ENCODE measurements at places on chromosomes 16 and 17.

GRCh38 chr17:59365383-59365981, 34.0 kb downstream of the YPEL2 start:
- peak; percentile 14 for DNase-seq

GRCh38 chr17:80978499-80979497, 12.8 kb upstream of the CHMP6 start:
- DNase-seq = no peak

- no peak for DNase-seq
These were observed 40.8 kb downstream of the RPA1 start for GRCh38 chr17:1870592-1870991.

GRCh38 chr16:77062878-77063675, 127.9 kb upstream of the MON1B start:
- no peak for DNase-seq

GRCh38 chr17:47684535-47685193, 9.3 kb upstream of the TBKBP1 start:
- DNase-seq = no peak

DNA sequence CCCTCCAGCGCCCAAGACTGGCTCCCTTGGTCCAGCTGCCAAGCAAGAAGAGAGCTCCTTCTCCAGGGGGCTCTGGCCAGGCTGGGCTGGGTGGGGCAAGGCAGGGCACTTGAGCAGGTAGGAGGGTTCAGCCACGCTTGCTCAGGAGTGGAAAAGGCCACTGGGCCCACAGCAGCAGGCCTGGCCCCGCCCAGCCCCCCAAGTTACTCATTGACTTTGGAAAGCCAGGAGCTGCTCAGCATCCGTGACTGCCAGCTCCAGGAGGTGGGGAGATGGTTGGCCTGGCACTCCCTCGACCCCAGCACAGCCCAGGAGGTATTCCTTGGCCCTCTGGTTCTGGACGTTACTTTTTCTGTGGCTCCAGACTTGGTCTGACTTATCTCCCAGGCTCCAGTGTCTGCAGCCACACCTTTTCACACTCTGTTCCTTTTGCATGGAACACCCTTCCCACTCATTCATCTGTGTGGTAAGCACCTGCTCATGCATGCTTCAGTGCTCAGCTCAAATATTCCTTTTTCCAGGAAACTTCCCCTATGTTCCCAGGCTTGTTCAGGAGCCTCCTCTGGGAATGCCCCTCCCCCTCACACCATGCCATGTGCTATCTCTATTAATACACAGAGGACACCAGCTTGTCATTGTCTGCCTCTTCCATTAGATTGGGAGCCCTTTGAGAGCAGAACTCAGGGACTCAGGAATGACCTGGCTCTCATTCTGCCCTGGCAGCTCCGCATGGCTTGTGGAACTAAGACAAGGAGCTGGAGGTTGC, at the start of gene CDH16:
Gene CDH16 (minus strand): TSS at position 83 of the 766 bp plus-strand sequence. CDS start 820 bp downstream, outside the sequence.
- no peak for DNase-seq

DNA sequence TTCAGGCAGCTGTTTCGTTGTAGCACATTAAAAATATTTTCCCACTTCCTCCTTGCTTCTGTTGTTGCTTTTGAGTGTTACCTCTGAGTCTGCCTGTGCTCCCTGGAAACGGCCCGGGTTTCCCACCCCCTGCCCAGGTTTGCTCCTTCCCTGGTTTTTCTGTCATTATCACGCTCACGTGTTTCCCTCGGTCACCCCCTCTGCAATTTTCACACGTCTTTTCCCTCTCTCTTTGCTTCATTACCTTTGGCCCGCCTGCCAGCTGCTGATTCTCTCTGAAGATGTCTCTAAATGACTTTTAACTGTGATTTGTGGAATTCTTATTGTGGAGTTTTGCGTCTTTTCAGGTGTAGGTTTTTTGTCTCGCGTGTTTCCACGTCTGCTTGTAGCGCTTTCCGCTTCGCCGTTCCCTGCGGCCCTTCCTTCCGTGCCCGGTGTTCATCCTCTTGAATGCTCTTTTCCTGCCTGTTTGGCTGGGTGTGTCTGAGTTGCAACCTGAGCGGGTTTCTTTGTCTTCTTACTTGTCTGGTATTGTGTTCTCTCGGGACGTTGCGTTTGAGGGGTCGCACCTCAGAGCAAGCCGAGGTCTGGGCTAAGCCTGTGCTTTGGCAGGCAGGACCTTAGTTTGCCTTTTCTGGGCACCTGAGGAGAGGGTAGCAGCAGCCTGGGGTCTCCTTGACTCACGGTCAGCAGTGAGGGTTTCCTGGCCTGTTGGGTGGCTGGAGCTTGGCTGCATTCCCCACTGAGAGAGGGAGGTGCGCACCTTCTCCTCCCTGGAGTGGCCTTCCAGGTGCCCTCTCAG, 96.3 kb upstream of the ZNF750 start:
- DNase-seq = peak; percentile 0

- DNase-seq = no peak
These were observed 4.3 kb downstream of the GDE1 start for GRCh38 chr16:19517424-19518089.

DNA sequence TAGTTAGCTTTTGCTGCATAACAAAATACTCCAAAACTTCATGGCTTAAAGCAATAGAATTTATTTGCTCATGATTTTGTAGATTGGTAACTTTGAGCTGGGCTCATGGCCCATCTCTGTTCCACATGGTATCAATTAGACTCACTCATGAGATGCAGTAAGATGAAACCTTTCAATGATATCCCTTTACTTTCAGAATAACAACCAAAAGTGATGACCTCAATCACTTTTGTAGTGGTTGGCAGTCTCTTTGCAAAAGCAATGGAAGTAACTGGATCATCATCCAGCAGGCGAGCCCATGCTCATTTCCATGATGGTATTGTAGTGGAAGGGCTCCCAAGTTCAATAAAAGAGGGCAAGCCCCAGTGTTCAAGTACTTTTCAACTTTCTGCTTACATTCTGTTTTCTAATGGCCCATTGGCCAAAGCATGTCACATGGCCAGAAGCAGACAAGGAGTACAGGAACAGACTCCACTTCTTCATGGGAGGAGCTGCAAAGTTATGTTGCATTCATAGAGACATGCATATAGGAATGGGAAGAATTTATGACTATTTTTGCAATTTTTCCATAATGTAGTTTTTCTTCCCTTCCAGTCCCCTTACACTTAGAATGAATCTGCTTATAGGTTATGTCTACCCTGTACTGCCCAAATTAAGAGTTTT, 41.7 kb downstream of the EFCAB5 start:
- DNase-seq = no peak

GRCh38 chr17:67992548-67993152, 3.6 kb downstream of the C17orf58 start:
- no peak for DNase-seq

- DNase-seq = no peak
These were observed 23.7 kb downstream of the NOD2 start for GRCh38 chr16:50717091-50717490.

GRCh38 chr16:84323606-84324005, 28.9 kb downstream of the WFDC1 start:
- DNase-seq = no peak

DNA sequence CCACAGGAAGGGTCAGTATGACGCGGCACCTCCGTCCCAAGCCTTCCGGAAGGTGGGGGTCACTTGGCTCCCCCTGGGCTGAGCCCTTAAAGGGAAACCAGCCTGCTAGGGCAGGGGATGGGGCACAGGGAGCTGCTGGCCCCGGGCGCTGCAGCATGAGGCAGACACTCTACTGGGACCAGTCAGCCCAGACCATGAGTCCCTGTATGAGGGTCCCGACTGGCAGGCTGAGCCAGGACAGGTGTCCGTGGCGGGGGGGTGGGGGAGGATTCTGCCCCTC, 43.4 kb upstream of the ZC3H18 start:
- no peak for DNase-seq

DNA sequence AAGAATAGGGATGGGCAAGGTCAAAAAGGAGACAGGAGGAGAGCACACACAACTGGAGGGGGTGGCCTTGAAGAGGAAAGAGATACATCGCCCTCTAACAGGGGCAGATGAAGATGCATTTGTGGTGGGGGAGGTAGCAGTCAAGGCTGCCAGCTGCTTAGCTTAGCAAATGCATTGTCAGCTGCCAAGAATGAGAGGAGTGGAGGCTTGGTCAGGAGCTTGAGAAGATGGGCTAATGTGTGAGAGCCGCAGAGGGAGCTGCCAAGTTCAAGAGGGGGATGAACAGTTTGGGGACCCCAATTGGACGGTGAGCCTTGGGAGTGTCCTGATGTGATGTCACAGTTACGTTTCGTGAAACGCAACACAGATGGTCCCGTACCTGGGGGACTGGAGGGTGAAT, 28.9 kb upstream of the GNA13 start:
- no peak for DNase-seq

DNA sequence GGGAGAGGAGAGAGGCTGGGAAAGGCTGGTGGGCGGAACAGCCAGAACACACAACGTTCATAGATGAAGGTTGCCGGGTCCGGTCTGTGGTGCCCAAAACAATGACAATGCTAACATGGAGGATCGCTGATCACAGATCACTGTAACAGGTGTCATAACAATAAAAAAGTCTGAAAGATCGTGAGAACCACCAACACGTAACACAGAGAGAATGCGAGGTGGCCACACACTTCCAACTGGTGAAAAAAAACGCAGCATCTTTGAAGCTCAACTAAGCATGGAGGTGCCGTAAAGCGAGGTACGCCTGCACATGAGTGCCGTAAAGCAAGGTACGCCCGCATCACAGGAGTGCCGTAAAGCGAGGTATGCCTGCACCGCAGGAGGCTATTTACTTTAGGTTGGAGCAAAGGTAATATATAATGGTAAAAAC, 42.3 kb downstream of the ABR start:
- no peak for DNase-seq

DNA sequence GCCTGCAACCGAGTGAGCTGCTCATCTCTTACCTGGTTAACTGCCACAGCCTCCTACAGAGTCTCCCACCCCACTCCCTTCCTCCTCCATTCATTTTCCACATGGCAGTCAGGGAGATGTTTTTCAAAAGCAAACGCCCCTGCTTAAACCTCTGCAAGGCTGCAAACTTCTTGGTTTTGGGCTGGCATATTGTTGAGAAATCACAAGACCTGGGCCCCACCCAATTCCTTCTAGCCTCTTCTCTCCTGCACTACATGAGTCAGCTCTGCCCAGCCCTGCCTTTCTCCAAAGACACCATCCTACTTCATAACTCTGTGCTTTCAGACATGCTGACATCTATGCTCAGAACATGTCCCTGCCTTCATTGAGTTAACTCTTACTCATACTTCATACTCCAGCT, 136.1 kb downstream of the SPACA3 start:
- no peak for DNase-seq

DNA sequence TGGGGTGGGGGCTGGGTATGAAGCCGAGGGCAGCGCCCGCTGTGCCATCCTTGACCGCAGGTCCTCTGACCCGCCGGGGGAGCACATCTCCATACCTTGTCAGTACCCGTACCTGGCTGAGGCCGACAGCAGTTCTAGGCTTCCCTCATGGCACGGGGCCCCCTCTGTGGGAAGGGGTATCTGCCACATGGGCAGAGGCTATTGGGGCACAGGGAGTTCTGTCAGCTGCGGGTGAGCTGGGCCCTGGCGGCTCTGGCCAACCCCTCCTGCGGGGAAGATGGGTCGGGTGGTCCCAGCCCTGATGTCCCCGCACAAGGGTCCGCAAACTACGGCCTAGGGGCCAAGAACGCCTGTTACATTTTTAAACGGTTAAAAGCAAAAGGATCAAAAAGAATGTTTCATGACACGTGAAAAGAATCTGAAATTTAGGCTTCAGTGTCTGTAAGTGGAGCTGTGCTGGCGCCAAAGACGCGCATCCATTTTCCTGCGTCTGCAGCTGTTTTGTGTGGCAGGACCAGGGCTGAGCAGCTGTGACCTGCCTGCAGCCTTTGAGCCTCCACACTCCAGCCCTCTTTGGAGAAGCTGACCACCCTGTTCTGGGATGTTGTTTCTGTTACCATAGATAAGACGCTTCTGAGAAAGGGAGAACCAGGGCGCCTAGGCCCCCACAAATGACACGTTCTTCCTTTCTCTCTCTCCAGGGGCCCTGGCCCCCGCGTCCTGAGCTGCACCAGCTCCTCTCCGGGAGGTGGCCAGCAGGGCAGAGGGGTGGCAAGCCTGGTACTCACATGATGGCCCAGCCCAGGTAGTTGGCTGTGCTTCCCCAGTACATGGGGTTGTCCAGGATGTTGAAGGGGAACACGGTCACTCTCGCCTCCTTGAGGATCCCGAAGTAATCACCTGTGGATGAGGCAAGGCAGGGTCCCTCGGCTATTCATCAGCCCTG, 12.7 kb upstream of the RASD1 start:
- DNase-seq = no peak

DNA sequence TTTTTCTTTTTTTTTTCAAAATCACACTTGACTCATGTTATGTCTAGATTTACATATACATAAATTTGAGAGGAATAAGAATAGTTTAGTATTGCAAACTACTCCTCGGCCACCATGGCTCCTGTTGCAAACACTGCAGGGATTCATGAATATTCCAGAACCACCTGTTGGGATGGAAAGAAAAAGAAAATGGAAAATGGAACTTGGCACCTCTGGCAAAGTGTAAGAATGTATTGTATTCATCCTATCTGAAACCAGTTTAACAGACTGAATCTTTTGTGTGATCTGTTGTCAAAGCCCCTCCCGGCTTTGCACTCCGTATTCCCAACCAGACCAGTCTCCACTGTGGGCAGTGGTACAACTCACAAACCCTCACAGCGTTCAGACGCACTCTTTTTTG, 124.4 kb downstream of the SPECC1 start:
- no peak for DNase-seq

DNA sequence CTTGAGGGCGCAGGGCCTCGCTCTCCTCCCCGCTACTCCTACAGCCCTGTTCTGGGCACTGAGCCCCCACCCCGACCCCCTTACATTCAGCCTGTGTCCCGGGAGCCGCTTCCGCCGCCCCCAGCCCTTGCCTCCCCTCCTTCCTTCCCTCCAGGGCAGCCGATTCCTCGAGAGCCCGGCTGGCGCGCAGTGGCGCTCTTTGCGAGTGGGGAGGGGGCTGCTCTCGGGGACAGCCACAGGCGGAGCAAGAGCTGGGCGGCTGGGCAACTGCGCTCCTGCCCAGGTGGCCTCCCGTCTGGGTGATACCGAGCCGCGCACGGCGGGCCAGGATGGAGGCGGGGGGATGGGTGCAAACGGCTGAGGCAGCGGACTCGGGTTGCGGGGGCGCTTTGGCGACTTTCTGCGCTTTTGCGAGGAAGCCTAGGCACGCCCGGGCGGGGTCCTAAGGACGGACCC, 1.2 kb downstream of the MMP15 start:
- DNase-seq = no peak

- no peak for DNase-seq
These were observed 54.3 kb upstream of the WSB1 start for GRCh38 chr17:27239584-27239983.

DNA sequence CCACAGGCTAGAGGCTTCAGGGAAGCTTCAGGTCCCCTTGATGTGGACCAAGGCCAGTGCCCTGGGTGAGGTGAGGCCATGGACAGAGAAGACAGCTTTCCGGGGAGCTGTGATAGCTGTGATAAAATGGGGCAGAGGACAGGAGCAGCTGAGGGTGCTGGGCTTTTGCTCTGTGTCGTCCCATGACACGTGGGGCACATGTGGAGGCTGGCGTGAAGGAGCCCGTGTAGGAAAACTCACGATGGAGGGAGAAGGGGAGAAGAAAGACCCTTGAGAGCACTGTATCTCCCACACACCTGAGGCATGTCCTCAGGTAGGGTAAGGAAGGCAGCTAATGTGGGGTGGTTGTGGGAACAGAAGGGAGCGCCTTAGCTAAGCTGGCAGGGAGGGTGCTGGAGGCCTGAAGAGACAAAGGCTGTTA, 21.3 kb downstream of the B9D1 start:
- no peak for DNase-seq

GRCh38 chr17:40364121-40364861, at the start of gene GJD3:
TSS of gene GJD3 (minus strand) at chr17:40364737. CDS start at chr17:40363815, 922 bp downstream.
- no peak for DNase-seq

Measured in stimulated activated CD4-positive, alpha-beta T cell treated with anti-CD3 and anti-CD28 coated beads, Interleukin-1b, Interleukin-23, amount 100 ng/mL, for 48 hours (primary cell).